ENCODE measurements at places on chromosomes 16 and 17.

DNA sequence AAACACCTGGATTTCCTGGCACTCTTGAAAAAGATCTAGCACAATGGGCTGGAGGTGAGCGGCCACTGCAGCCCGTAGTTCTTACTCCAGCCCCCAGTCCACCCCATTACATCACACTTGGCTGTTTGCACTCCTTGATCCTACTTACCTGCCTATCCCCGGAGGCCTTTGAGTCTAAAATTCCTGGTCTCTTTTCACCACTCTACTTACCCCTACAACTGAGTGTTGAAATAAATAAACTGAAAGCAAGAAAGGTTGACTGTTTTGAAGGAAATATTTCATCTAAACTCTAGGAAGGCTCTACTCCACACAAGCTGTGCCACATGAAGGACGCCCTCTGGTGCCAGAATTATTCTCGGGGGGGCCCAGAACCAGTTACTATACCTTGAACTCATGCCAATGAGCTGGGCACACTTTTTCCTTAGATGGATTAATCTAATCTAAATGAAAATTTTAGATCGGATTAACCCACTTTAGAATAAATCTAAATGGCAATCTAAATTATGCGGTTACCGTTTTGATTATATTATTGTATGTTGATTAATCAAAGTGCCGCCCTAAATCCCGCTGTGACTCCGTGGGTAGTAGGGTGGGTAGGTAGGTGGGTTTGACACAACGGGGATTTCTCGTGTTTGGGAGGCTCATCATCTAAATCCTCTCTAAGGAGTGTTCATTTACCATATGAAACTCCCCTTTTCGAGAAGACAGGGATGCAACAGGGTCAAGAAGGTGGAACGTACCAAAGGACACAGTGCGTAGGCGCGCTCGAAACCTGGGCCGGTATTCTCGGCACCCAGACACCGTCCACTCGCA, 651 bp upstream of the EIF1 start:
- DNase-seq, result peak; percentile 33

GRCh38 chr17:49997301-49997650, 2.3 kb upstream of the DLX3 start:
- no peak for DNase-seq

DNA sequence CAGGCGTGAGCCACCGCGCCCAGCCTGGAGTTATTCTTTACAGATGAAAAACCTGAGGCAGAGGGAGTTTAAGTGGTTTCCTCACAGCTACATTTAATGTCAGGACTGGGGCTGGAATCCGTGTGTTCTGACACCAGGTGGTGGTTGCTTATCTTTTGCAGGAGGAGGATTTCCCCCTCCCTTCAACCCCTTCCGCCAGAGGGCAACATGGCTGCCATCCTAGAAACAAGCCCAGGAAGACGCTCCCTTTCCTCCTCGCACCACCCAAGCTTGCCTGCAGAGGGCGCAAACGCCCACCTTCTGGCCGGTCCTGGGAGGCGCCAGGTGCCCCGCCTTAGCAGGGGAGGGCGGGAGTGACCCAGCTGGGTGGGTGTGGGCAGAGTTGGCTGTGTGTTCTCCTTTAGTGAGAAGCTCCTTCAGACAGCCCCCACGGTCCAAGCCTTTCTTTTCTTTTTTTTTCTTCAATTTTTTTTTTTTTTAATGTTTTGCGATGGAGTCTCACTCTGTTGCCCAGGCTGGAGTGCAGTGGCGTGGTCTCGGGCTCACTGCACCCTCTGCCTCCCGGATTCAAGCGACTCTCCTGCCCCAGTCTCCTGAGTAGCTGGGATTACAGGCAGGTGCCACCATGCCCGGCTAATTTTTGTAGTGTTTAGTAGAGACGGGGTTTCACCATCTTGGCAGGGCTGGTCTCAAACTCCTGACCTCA, 9.9 kb upstream of the RAP1GAP2 start:
- peak; percentile 67 for DNase-seq

DNA sequence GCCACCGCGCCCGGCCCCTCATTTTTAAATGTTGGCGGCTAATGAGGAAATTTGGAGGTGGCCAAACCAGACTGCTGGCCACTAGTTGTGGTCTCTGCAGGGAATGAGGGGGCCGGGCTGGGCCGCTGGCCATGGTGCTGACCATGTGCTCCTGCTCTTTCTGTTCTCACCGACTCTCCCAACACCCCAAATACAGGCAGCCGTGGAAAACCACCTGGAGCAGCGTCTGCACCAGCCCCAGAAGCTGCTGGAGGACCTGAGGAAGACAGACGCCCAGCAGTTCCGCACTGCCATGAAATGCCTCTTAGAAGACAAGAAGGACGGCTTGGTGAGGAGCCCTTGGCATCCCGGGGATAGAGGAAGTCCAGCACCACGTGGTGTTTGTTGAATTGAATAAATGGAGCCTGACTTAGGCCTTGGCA, 21.3 kb downstream of the OTOA start:
- no peak for DNase-seq

GRCh38 chr16:75279305-75279704, 27.9 kb upstream of the BCAR1 start:
- no peak for DNase-seq

DNA sequence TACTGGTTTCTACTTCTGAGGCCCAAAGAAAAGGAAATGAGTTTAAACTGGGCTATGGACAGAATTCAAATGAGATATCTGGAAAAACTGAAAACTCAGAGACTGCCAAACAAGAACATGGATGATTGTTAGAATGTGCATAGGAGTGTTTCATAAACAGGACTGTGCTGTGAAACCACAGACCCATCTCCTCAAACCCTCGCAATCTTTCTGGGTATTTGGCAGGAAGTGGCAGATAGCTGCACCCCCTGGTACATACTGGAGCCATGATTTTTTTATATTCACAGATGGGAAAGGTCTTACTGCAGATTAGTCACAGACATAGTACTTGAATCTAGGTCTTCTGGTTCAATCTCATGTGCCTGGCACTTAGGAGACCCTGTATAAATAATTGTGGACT, 145.0 kb downstream of the CCDC182 start:
- no peak for DNase-seq

DNA sequence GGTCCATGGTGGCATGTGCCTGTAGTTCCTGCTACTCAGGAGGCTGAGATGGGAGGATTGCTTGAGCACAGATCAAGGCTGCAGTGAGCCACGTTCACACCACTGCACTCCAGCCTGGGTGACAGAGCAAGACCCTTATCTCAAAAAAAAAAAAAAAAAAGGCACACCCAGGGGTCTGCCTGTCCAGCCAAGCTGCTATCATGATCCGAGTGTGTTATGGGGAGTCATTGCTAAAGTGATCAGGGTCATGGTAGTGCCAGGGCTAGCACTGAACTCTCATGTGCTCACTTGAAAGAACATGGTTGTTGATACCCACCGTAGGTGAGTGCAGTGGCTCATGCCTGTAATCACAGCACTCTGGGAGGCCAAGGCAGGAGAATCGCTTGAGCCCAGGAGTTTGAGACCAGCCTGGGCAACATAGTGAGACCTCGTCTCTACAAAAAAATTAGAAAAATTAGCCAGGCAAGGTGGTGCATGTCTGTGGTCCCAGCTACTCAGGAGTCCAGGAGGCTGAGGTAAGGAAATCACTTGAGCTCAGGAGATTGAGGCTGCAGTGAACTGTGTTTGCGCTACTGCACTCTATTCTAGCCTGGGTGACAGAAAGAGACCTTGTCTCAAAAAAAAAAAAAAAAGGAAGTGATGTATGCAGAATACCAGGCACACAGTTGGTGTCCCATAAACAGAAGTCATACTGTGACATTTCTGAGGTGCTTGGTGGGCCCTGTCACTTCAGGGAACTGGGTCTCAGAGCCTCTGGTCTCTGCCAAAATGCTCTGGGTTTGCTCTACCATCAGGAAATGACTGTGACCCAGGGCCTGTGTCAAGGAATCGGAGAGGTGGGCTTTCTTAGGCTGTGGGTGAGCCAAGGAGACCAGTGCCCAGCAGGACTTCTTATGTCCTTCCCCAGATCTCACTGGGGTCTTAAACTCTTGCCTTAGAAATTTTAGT, 2.2 kb downstream of the PRM1 start:
- no peak for DNase-seq

DNA sequence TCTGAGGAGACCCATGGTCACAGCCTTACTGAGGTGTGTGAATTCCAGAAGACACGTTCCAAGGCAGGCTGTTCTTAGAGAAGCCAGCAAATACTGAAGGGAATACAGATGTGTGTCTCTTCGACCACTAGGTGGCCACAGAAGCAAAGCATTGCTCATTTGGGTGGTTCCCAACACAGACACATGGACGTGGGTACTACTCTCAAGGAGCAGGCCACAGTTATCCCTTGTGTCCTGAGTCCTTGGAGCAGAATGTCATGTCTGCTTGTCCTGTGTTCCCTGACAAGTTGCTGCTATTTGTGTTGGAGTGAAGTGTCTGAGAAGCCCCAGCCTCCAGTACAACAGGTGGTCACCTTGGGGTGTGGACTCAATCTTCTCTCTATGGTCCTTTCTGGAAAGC, 30.3 kb downstream of the HMOX2 start:
- peak; percentile 20 for DNase-seq

DNA sequence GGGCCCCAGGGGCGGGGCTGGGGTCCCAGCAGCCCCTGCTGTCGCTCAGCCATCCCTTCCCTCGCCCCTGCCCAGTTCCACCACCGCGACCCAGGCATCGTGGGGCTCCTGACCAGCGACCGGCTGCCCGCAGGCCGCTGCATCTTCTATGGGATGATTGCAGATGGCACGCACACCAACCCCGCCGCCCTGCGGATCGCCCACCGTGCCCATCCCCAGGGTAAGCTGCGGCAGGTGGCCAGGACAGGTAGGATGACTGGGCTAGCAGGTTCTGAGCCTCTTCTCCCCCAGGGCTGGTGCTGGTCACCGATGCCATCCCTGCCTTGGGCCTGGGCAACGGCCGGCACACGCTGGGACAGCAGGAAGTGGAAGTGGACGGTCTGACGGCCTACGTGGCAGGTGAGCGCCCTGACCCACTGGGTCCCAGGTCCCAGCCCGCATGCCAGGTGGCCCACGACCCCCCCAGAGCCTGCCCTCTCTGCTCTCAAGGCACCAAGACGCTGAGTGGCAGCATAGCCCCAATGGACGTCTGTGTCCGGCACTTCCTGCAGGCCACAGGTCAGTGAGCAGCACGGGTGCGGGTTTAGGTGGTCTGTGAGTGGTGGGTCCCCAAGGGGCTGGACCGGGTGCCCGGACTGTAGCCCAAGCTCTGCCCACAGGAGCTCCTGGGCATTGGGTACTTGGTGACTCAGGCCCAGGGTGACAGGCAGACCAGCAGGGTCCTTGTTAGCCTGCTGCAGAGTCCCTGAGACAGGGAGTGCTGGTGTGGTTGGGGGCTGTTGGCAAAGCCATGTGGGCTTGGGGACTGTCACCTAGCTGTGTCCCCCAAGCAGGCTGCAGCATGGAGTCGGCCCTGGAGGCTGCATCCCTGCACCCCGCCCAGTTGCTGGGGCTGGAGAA, 2.8 kb downstream of the CEMP1 start:
- no peak for DNase-seq

DNA sequence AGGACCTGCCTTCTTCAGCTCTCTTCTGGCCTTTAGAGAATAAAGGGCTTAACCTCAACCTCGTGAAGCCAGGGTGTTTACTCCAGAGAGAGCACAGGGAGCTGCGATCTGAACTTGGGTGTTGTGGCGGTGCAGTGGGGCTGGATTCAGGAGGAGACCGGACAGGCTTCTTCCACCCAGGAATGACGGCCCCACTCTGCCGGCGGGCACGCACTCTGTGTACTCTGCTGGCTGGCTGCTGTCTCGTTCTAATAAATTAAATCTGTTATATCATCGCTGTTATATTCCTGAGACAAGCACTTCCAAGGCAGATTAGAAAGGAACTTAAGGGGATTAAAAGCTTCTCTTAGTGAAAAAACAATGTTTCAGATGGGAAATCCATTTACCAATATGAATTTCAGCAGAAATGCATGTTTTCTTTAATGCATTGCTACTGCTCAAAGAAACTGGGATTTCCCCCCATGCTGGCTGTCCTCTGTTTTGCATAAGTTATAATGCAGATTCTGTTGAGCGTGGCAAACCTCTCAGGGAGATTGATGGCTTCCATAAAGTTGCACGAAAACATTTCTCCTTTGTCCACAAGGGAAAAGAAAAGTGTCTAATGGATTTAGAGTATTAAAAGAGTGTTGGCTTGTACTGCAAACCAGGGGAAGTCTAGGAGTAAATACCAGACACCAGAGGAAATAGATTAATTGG, 168.6 kb upstream of the IRX3 start:
- no peak for DNase-seq

DNA sequence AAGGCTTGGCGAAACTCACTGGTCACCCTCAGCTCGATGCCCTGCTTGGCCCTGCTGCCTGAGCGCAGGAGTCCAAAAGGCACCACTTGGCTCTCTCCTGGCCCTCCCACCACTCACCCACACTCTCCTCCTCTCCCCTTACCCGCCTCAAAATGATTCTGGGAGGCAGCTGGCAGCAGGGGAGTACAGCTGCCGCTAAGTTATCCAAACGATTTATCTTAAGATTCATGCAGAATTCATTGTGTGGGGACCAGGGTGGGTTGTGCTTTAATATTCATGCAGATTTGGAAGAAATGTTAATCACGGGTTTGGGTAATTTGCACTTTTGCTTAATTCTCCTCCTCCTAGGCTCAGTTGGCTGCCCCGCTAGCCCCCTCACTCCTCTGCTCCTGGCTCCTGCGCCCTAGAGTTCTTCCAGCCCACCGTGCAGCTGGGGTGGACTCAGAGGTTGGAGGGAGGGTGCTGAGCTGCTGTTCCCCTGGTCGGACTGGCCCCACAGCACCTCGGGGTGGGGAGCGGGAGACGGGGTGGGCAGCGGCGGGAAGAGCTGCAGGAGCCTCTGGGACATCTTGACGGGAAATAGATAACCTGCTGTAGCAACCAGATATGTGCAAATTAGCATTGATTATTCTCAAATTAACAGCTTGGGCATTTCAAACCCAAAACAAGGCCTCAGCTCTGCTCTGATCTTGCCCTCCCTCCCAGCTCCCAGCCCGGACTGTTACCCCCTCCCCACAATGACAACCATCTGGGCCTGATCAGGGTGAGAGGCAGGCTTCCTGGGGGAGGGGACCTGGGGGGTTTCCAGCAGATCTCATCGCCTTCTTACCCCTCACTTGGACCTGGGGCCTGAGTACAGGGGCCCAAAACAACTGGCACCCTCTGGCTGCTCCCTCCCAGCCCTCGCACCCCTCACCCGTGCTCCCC, 122.6 kb upstream of the RPL38 start:
- no peak for DNase-seq

GRCh38 chr16:17970816-17971331, 365.7 kb downstream of the NPIPA8 start:
- DNase-seq, result no peak

- DNase-seq, result no peak
Measured at GRCh38 chr16:873243-873661, 72.7 kb upstream of the GNG13 start.

- no peak for DNase-seq
Measured at GRCh38 chr16:27235938-27236245, 32.6 kb downstream of the KDM8 start.

DNA sequence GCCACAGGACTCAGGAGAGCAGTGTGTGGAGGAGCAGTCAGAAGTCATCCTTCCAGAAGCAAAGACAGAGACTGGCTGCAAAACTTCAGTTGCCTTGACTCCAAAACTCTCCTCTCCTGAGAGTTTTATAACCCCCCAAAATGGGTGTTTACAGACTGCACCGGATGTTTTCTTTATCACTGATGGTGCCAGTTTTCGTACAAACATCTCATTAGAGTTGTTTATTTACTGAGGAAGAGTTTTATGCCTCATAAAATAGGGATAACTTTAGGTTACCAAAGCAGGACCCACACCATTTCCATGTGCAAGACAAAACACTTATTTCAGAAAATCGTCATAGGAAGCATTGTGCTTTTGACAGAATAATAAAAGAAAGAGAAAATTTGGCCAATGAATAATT, at the start of gene KRT40:
KRT40 (minus strand) TSS at position 101 of the 400 bp plus-strand sequence; CDS start at position 48, 53 bp downstream.
- DNase-seq, result no peak
